ENCODE measurements at places on chromosomes 6 and 20.

DNA sequence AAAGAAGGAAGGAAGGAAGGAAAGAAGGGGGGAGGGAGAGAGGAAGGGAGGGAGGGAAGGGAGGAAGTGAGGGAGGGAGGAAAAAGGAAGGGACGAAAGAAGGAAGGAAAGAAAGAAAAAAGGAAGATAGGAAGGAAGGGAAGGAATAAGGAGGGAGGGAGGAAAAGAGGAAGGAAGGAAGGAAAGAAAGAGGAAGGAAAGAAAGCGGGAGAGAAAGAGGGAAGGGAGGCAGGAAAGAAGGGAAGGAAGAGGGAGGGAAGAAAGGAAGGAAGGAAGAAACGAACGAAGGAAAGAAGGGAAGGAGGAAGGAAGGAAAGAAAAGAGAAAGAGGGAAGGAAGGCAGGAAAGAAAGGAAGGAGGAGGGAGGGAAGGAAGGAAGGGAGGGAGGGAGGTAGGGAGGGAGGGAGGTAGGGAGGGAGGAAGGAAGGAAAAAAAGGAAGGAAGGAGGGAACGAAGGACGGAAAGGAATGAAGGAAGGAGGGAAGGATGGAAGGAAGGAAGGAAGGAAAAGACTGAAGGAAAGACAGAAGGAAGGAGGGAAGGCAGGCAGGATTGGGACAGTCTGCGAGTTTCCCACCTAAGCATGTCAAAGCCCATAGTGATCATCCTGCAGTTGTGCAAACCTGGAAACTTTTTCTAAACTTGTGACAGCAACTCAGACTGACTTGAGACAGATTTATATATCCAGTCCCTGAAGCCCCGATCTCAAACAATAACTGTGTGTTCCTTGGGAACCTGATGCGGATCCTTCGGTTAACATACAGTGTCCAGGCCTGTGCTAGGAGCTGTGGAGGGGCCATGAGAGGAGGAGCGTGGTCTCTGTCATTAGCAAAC is 59.8 kb upstream of the IYD start:
- no peak for DNase-seq

GRCh38 chr6:1376653-1377052 is 12.7 kb upstream of the FOXF2 start:
- DNase-seq = no peak

- DNase-seq = no peak
Observed at GRCh38 chr6:142699391-142699790, 245.6 kb downstream of the HIVEP2 start.

- DNase-seq = no peak
Observed at GRCh38 chr6:68826501-68826900, 191.4 kb downstream of the ADGRB3 start.

- DNase-seq = peak; percentile 56
Observed at GRCh38 chr20:10090588-10091166, 55.9 kb downstream of the ANKEF1 start.

- no peak for DNase-seq
Observed at GRCh38 chr6:167341038-167341583, 16.2 kb downstream of the TTLL2 start.

GRCh38 chr6:161013695-161014094 is 22.1 kb downstream of the MAP3K4 start:
- DNase-seq = no peak

DNA sequence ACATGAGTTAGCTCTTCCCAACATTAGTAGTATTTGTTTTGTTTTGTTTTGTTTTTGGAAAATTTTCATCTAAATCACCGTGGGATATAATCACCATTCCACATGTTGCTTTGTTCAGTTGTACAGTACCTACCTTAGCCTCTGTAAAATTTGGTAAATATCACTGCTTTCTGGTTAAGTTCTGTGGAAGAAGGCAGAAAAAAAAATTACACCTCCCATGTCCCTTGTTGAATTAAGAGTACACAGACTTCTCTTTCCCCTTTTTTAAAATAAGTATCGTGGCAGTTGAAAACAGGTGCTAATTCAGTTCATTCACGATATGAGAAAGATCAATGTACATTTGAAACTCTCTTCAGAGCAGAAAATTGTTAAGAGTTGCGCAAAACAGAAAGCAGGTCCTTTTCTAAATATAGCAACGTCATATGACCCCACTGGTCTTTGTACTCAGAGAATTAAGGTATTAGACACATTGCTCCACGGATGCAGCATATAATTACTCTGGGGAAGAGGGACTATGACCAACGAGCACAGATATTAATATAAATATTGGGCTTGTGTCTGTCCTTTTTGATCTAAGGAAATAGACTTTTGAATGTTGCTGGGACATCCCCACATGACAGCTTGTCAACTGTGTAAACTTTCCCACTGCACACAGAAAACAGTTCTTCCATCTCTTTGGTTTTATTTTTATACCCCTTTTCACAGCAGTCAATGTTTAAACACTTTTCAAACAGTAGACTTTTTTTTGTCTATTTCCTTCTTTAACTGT is 58.6 kb upstream of the ZNF217 start:
- no peak for DNase-seq

- no peak for DNase-seq
Observed at GRCh38 chr6:34132486-34133185, 13.3 kb downstream of the GRM4 start.

GRCh38 chr6:157137501-157137900 is 185.8 kb downstream of the TMEM242 start:
- no peak for DNase-seq

DNA sequence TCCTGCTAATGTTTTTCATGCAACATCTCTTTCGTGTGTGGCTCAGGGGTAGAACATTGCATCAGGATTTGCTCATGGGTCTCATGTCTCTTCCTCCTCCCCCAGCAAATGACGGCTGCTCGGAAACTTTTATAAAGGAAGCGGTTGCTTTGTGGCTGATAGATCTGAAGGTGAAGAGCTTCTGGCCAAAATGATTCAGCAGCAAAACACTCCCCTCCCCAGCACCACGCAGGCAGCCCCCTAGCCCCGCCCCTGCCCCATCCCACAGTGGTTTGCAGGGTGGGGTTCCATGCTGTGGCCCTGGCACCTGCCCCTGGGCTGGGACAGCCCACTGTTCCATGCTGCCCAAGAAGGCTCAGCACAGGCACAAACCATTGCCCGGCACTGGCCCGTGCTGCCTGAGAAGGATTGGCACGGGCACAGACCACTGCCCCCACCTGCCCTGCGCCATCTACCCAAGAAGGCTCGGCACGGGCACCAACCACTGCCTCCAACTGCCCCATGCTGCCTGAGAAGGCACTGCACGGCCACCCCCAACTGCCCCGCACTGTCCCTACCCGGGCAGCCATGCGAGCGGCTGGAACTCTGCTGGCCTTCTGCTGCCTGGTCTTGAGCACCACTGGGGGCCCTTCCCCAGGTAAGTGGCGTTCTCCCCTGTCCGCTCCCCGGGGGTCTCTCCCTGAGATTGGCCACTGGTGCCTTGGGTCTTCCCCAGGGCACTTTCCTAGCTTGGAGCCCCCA is at the start of gene CST7:
Gene CST7 (plus strand): TSS at position 331 of the 741 bp plus-strand sequence. CDS start 237 bp downstream, at position 568.
- DNase-seq = peak; percentile 93

DNA sequence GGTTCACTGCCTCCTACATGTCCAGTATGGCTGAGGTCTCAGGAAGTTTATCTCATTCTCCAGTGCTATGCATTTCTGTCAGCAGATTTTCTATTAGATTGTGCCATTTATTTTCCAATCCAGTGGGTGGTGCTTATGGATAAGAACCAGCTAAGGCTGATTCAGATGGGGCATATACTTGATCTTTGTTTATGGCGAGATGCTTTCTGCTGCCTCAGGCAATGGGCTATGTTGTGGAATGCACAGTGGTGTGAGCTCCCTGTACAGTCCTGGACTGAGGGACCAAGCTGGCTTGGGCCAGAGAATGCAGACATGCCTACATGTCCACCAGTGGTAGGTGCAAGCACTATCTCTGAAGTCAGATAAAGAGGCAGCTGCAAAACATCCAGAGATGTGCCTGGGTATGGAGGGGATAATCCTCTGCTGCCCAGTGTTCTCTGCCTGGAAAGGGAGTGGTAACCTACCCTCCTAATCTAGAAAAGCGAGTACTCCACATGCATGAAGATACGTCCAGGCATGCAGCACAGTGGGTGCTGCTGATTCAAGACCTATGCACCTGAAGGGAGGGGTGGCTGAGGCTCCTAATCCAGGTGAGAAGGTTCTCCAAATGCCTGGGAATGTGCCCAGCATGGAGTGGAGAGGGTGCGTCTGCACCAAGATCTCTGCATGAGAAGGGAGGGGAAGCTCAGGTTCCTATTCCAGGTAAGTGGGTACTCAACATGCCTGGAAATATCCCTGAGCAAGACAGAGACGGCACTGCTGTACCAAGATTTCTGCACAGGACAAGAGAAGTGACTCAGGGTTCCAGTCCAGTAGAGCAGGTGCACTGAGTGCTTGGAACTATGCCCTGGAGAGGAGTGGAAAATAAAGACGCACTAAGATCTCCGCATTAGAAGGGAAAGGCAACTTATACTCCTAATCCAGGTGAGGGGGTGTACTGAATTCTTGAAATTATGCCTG is 9.4 kb downstream of the CST4 start:
- no peak for DNase-seq

- no peak for DNase-seq
Observed at GRCh38 chr6:151422981-151423380, 28.9 kb downstream of the RMND1 start.

DNA sequence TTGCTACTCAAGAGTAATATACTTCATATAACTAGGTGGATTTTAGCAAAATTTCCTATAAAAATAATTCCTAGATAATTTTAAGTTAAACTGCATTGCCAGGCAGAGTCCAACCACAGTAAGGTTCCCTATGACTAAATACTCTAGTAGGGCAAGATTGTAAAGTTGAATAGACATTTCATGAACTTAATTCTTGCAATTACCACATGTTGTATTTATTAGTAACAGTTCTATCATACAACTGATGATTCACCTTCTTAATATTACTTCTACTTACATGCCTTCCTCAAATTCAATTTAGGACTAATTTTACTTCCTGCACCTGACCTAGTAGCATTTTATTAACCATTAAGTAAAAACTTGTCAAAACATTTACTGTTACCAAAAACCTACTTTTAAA is 266.7 kb upstream of the THEMIS start:
- DNase-seq = no peak

DNA sequence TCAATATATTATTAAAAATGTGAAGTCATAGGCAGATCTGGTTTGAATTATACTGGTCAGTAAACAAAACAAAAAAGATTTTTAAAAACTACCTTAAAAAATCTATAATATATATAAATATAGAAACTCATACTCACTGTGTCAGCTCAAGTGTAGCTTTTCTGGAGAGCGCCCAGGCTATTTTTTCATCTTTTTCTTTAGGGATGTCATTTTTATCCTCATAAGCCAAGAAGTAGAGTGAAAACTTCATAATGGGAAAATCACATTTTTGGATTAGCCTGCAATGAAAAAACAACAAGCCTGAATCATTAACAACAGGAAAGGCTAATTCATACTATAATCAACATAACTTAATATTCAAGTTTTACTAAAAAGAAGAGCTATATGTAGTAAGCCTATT is 18.7 kb downstream of the GLO1 start:
- DNase-seq = no peak

- no peak for DNase-seq
Observed at GRCh38 chr6:33696548-33697518, 14.7 kb downstream of the UQCC2 start.

- DNase-seq = no peak
Observed at GRCh38 chr6:110864824-110865223, 9.8 kb upstream of the AMD1 start.

DNA sequence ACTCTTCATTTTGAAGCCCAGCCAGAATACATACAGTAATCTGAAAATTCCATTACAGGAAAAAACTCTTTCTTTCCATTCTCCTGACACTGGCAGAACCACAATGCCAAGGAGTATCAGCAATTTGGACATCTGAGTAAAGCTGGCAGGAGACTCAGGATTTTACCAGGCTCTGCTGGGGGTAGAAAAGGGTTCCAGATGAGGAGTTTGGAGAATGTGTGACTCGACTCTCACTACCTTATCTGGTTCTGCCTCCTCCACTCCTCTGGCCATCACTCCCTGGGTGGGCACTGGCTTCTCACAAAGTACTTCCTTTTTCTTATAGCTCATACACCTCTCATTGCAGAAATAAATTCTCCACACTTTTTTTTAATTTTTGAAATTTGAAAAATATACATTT is 10.6 kb upstream of the WFDC8 start:
- DNase-seq = no peak

DNA sequence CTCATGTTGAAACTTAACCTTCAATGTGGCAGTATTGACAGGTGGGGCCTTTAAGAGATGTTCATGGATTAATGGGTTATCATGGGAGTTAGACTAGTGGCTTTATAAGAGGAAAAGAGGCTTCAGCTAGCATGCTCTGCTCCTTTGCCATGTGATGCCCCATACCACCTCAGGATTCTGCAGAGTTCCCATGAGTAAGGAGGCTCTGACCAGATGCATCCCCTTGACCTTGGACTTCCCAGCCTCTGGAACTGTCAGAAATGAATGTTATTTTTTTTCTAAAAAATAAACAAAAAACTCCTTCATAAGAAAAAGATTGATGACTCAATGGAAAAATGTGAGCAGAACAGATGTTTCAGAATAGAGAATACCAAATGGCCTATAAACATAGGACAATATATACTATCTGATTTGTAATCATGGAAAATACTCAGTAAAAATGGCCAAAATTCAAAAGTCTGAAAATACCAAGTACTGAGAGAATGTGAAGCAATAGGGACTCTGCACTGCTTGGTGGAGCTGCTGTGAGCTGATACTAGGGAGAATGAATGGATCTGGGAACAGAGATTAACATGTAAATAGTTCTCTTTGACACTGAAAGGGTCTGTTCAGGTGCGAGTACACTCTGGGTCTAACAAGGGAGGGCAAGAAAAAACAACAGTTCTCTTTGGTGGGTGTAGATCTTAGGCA is 7.4 kb upstream of the TRIM39 start:
- no peak for DNase-seq

DNA sequence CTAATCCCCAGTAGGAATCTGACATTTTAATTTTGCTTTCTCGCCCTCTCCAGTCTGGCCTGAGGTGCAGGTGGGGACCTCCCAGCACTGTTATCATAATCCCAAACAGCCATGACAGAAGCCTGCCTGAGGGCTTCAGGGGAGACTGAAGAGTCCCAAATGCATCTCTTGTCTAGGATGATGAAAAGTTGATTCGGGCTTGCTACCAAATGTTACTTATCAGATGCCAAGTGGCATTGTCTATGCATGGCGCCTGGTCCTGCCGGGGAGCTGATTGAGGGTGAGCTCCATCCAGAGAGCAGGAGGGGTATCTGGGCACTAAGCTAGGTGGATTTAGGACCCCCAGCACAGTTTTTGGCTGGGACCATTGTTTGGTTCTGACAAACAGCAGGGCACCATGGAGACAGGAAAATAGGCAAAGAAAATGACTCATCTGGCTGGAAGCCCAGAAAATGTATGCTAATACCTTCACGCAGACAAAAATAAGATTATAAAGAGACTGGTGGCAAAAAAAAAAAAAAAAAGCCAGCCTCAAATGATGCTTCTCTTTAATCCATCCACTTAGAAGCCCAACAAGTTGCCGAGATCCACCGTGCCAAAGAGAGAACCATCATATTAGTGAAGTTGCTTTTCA is 513.7 kb upstream of the SULF2 start:
- no peak for DNase-seq

GRCh38 chr6:25026723-25027122 is 91.0 kb upstream of the RIPOR2 start:
- DNase-seq = no peak

- no peak for DNase-seq
Observed at GRCh38 chr6:142013287-142013686, 119.4 kb upstream of the GJE1 start.

GRCh38 chr6:11353921-11354389 is 121.5 kb upstream of the NEDD9 start:
- DNase-seq = peak; percentile 26
